ENCODE measurements at places on chromosomes 11 and 22.

DNA sequence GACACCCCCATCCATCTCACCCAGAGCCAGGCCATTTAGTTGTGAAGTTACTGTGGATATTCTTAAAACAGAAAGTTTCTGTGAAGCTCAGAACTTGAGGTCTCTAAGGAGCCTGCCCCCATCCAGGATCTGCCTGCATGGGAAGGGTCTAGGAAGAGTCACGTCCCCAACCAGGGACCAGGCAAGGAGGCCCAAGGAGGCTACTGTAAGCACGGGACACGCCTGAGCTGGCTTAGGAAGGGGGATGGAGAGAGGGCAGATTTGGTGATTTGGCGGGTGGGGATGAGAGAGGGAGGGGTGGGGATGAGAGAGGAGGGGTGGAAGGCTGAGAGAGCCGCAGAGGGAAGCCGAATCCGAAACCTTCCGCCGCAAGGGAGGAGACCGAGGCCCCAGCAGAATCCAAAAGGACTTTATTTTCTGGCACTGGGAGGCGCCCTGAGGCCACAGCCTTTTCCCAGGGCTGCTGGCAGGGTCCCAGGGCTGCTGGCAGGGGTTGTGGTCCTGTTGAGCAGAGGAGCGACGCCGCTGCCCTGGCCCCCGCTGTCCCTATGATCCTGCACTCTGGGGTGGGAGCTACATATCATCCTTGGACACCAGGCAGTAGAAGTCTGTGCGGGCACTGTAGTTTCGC lies 9.4 kb downstream of the SIGIRR start:
- DNase-seq, result no peak

- no peak for DNase-seq
Measured at GRCh38 chr11:1257916-1258315, 35.0 kb downstream of the MUC5B start.

DNA sequence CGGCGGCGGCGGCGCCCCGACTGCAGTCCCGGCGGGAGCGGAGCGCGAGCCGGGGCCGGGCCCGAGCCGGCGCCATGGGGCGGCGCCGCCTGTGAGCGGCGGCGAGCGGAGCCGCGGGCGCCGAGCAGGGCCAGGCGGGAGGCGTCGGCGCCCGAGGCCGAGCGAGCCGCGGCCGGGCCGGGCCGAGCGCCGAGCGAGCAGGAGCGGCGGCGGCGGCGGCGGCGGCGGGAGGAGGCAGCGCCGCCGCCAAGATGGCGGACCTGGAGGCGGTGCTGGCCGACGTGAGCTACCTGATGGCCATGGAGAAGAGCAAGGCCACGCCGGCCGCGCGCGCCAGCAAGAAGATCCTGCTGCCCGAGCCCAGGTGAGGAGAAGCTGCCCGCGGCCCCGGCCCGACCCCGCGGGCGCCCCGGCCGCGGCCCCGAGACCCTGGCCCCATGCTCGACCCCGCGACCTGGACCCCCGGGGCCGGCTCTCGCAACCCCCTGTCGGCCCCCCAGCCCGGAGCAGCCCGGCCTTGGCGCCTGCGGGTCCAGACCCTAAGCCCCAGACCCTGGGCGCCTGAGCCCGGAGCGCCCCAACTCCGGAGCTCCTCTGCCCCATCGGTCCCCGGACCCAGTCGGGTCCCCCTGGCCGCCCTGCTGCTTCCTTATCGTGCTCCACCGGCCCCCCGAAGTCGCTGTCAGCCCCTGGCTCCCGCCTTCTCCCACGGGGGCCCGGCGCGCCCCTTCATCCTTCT lies at the start of gene GRK2:
TSS of gene GRK2 (plus strand) at position 25 of the 739 bp plus-strand sequence. CDS start at position 252, 227 bp downstream.
- peak; percentile 28 for DNase-seq

DNA sequence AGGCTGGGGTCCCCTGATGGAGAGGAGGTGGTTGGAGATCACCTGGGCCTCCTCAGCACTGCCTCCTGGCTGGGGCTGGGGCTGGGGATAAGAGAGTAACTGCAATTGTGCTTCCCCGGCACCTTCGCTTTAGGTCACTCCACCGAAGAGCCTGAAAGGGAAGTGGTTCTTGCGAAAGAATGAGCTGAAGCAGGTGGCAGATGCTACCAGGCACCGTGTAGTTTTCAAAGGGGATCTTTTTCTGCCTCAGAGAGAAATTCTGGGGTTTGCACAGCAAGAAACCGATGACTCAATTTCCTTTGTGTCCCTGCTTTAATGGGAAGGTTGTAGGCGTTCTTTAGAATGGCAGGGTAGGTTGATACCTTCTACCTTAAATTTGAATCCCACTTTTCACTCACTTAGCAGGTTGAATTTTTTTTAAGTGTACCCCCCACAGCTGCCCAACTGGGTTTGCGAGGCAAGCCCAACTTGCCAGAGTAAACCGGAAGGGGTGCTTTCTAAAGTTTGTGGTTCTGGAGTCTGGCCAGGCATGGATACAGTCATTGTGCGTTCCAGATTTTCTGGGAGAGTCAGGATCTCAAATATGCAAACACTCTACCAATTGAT lies 5.3 kb downstream of the CD44 start:
- DNase-seq, result no peak

DNA sequence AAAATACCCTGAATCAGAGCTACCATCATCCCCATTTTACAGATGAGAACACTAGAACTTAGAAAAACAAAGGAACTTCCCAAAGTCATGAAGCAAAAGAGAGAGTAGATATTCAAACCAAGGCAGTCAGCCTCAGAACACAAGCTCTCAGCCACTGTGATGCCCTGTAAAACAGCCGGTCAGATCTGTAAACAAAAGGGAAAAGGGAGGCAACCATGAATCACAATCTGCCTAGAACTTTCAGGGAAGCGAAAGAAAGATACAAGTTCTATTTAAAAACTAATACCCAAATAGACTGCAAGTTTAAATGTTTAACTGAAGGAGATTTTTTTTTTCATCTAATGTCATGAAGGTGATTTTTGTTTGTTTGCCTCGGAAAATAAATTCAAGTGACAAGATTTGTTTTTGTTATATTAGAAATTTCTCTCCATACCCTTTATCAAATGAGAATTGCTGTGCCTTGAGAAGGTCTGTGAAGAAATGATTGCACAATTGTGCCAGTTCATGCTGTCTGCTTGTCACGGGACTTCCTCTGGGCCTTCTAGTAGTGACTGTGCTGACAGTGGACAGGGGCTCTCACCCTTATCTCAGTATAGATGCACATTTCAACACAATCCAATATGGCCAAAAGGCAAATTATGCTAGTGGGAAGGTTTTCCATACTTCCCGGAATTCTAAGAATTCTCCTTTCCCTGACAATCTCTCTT lies 11.7 kb downstream of the SAA1 start:
- no peak for DNase-seq

- no peak for DNase-seq
Measured at GRCh38 chr22:19713650-19714311, 522 bp upstream of the SEPTIN5 start.

DNA sequence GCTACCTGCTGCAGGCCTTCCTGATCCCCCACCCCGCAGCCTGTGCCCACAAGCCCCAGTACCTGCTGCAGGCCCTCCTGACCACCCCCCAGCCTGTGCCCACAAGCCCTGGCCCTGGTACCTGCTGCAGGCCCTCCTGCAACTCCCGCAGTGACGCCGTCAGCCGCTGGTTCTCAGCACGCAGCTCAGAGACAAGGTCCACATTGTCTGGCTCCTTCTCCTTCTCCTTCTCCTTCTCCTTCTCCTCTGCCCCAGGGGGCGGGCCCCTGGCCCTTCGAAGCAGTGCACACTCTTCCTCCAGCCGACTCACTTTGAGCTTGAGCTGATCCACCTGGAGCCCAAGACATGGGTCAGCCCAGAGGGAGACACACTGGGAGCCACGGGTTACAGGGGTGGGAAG lies 9.1 kb downstream of the CARD10 start:
- DNase-seq, result no peak

DNA sequence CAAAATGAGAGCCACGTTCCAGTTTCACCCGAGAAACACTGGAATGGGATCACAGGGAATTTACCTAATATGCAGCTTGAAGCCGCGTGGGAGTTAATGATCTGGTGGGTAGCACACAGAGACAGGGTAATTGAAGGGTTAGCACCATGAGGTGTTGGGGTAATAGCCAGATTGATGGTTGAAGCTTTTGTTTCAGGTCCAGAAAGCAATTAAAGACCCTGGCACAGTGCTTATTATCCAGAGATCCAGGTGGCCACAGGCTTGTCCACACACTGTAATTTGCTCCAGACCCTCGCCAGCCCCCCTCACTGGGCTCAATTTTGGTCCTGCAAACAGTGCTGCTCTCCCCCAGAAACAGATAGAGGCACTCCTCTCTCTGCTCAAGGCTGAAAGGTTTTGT lies 282.5 kb upstream of the ISX start:
- DNase-seq, result no peak

DNA sequence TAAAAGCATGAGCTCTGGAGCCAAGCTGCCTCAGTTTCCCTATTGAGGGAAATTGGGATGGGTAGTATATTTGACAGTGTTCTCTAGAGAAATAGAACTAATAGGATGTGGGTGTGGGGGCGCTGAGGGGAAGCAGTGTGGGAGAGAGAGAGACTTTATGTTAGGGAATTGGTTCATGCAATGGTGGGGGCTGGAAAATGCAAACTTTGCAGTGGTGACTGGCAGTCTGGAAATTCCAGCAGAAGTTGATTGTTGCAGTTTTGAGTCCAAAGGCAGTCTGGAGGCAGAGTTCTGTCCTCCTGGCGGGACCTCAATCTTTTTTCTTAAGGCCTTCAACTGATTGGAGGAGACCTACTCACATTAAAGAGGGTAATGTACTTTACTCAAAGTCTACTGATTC lies 59.4 kb upstream of the SYT13 start:
- no peak for DNase-seq

DNA sequence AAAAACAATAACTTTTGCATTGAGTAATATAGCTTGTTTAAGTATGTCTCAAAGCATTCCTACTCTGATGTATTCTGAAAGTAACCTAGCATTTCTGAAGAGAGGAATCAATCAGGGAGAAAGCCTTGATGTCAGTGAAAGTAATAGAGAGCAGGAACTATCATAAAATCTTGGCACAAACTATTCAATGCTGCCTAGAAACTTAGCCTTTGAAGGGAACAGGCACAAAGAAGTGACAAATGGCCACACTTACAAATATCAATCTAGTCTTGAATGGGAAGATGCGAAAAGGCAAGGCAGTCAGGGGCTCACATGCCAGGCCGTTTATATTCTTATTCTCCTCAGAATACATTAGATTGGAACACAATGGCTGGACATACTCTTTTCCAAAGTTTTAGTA lies 576.5 kb upstream of the ANO3 start:
- DNase-seq, result no peak

DNA sequence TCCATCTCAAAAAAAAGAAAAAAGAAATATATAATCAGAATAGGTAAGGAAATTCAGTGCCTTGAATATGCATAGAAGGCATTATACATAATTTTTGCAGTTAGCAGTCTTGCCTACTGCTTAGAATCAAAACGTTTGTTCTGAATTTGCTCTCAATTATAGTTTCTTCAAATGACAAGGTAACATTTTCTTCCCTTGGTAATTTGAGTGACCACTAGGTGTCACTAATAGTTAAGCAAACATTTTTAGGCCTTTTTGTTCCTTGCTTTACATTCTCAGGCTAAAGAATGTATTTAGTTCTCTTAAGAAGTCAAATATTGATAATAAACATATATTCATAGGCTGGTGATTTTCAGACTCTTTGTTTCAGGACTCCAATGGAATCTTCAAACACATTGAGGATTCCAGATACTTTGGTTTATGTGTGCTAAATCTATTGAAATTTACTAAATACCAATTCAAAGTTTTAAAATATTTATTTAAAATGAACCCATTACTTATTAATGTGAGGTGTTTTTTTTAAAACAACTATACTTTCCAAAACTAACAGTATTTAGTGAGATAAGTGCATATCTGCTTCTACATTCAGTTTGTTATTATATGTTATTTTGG lies 55.0 kb upstream of the DEPDC7 start:
- peak; percentile 0 for DNase-seq

DNA sequence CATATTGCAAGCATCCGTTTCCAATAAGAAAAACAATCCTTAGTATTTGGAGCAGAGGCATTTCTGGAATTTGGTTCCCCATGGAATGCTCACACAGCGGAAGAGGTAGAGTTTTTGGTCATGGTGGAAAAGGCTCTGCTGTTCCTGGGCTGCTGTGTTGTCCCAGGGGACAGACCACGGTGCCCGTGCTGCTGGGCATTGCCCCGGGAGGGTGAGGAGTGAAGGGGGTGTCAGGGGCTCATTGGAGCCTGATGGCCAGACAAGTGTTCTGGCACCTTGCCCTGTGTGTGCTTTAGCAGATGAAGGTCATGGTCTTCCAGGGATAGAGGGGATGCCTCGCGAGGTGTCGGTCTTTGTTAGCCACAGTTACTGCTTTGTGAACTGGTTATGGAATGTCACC lies 61.2 kb downstream of the MPPED1 start:
- no peak for DNase-seq

DNA sequence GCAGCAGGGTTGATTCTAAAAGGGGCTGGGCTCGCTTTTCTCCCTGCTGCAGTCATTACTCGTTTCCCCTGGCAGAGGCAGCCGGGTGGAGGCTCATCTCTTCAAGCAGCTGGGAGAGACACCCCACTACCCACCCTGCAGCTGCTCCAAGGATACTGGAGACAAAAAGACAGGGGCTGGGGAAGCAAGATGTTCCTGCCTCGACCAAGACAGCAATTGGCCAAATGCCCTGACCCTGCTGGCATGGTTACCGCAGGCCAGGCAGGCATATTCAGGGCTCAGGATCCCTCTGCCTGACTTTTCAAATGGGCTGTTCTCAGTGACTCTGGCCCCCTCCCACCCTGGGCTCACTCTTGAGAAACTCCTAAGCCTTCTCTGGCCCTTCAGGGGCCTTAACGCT lies 6.8 kb upstream of the RGL4 start:
- no peak for DNase-seq

- DNase-seq, result peak; percentile 91
Measured at GRCh38 chr22:35987487-35987886, 41.1 kb downstream of the RBFOX2 start.

- no peak for DNase-seq
Measured at GRCh38 chr11:10309163-10310093, 4.6 kb downstream of the ADM start.

DNA sequence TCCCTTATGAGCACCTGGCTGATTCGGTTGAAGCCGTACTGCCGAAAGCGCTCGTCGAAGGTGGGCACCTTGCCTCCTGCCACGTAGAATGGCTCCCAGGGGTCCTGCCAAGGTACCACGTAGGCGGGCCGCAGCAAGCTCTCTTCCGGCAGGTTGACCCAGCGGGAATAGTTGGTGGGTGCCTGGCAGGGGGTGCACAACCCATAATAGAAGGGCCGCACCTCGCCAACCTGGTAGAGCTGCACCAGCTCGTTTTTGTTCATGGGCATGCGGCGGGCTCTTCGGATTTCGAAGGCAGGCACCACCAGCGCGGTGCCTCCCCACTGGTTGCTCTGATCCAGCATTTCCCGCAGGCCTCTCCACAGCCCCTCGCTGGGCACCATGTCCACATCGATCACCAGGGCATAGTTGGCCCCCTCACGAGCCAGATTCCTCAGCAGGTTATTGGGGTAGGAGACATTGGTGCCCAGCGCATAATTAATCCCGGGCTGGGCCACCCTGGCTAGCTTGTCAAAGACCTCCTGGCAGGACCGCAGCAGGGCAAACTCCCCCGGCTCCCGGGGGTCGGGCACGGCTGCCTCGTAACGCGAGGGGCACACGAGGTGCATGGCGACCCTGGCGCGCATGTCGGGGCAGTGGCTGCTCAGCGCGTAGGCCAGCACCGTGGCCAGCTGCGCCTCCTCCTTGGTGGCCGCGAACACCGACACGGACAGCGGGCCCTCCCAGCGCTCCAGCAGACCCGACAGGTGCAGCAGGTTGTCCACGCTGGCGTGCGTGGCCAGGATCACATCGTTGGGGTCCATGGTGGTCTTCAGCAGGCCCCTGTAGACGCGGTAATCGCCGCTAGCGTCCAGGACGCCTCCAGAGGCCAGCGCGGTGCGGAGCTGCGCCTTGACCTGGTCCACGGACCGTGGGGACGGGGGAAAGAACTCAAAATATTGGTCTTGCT lies 679 bp downstream of the B4GAT1 start:
- no peak for DNase-seq

All from NCI-H524 (cell line).